ENCODE measurements at places on chromosomes 1 and 21.

GRCh38 chr1:150161747-150162581 is 12.2 kb downstream of the PLEKHO1 start:
- DNase-seq, result no peak

DNA sequence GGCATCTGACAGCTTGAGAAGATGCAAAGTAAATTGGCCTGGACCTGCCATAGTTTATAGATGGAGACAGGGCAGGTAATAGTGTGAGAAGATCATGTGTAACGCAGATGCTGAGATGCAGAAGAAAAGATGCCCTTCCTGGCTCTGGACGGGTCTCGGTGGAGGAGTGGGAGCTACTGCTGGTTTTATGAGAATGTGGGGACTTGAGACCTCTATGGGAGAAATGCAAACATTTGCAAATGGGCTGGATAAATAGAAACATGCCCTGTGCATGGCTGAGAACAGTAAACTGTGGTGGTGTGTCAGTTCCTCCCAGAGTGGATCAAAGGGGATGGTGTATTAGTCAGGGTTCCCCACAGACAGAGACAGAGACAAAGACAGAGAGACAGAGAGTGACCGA is 21.9 kb downstream of the UBASH3A start:
- no peak for DNase-seq

DNA sequence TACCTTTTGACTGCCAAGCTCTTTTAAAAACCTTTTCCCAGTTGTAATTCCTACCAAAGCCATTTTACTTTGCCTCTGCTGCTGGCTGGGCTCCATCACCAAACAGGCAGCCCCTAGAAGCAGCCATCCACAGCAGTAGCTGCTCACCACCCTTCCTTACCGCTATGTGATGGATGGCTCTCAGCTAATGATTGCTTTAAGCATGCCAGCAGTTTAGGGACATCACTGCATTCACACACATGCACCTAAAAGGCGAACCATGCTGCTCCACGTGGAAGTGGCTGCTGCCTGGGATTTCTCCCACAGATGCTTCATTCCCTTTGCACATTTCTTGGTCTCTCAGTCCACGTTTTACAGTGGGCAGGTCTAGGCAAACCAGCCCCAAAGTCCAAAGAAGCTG is 46.3 kb upstream of the PDE9A start:
- DNase-seq, result no peak

- DNase-seq, result no peak
Observed at GRCh38 chr21:40912375-40912774, 65.4 kb upstream of the DSCAM start.

- no peak for DNase-seq
Observed at GRCh38 chr21:44413566-44414290, 41.6 kb upstream of the LRRC3 start.

- DNase-seq, result no peak
Observed at GRCh38 chr1:154460695-154461260, 41.2 kb upstream of the TDRD10 start.

DNA sequence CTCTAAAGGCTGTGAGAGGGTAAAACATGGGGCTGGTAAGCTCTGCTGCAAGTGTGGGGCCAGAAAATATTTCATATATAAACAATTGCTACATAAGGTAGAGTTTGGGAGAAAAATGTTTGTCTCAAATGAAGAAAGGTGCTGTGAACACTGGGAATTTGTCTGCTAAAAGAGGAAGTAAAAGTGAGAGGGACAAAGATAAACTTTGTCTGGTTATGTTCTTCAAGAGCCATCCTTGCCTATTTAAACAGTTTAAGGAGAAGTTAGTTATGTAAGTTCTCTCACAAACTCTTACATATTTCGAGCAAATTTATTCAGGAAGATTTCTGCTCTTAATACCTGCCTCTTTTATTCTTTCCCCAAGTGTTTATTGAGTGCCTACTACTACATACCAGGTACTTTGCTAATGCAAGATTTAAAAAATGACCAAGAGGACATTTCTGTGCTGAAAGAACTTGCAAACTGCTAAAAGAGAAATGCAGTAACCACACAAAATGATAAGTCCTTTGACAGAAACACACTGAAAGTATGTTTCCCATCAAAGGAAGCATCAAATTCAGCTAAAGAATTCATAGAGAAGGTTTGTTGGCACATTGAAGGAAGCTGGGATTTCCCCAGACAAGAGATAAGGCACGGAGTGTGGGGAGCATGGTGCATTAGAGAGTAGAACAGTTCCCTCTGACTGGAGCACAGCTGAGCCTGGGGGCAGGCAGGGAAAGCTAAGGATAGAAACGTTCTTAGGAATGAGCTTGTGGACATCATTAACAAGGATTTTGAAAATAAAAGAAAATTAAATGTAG is 549.1 kb downstream of the PTBP2 start:
- DNase-seq, result no peak
